ENCODE measurements at places on chromosomes 16 and 17.

DNA sequence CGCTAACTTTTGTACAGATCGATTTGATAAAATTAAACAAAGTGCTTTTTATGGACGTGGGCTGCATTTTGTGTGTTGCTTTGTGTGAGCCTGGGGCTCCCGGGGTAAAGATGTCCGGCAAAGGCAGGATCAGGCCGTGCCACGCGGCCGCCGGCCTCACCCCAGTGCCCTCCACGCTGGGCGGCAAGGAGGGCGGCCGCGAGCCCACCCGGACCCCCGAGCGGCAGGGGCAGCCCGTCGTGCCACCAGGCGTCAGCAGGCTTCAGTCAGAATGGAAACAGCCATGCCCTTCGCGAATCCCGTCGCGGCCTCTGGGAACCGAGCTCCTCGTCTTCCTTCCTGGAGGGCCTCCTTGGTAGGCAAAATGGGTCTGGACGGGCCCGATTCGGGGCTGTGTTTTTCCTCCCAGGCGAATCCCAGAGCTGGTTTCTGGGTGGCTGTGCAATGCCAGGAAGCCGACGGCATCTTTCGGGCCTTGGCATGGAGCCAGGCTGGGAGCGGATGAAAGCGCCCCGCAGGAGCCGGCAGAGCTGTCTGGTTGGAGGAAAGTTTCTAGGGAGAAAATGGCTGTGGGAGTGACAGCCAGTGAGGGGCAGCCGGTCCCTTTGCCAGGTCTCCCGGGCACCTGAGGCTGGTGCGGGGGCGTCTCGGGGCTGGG, 5.5 kb downstream of the SOX8 start:
- DNase-seq = no peak

DNA sequence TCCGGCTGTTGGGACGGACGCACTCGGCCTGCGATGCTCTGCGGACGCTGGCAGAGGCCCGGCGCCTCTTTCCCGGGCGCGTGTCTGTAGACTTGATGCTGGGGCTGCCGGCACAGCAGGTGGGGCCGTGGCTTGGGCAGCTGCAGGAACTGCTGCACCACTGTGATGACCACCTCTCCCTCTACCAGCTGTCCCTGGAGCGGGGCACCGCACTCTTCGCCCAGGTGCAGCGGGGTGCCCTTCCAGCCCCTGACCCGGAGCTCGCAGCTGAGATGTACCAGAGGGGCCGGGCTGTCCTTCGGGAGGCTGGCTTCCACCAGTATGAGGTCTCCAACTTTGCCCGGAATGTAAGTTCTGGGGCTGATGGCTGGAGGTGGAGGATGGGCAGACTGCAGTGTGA, 3.5 kb downstream of the RSAD1 start:
- DNase-seq = no peak

- no peak for DNase-seq
Measured at GRCh38 chr17:1241929-1242328, 28.3 kb upstream of the BHLHA9 start.

- no peak for DNase-seq
Measured at GRCh38 chr17:16438173-16438556, 22.8 kb downstream of the TRPV2 start.

- no peak for DNase-seq
Measured at GRCh38 chr17:79019632-79020584, 4.1 kb upstream of the C1QTNF1 start.

- DNase-seq = no peak
Measured at GRCh38 chr16:49499869-49500610, 126.4 kb downstream of the C16orf78 start.

DNA sequence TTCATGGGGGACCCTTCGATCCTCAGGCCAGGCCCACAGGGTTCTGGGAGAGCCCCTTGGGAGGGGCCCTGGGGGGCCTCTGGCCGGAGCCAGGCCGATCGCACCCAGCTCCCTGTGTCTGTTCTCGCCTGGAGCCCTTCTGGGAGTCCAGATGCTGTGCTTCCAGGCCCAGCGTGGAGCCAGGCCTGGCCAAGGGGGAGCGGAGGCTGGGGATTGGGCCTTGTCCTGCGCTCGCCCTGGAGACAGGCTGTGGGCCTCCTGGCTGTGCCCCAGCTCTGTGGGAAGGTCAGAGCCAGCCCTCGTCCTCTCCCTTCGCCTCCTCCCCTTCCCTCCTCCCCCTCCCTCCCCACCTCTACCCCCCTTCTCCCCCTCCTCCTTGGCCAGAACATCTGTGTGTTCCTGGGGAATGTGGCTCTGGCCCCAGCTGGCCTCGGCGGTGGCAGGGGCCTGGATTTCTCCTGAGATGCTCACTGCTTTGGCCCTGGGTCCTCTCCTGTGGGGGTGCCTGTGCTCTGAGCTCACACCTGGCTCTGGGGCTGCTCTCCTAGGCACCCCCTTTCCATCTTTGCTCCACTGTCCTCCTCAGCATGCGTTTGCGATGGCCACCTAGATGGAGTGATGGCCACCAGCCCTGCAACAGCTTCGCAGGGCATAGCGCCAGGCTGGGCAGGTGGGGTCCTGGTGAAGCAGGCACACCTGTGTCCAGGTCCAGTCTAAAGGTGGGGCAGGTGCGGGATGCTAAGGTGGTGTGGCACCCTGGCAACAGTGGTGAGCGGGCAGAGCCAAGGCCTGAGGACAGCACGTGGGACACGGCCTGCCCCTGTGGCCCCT, 90.6 kb upstream of the CIBAR2 start:
- no peak for DNase-seq

- no peak for DNase-seq
Measured at GRCh38 chr17:69213059-69213813, 15.4 kb downstream of the ABCA10 start.

DNA sequence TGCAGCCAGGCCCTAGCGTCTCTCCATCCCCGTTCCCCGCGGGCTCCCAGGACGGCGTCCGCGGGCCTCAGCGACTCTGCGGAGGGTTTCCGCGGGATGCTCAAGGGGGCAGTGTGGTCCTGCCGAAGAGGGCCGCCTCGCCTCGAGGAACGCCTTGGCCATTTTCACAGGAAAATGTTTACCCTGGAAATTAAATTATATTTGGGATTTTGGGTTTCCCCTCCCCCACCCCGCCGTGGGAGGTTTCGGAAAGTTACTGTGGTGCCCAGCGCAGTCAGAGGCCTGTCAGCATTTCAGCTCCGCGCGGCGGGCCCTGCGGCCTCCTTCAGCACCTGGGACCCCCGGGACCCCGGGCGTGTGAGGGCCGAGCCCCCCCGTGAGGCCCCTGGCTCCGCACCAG, 94.5 kb downstream of the PCTP start:
- peak; percentile 63 for DNase-seq

GRCh38 chr16:3542601-3543373, 34.4 kb downstream of the NLRC3 start:
- DNase-seq = no peak

- DNase-seq = no peak
Measured at GRCh38 chr16:17374668-17375255, 96.0 kb downstream of the XYLT1 start.

GRCh38 chr16:10521681-10522274, 58.6 kb downstream of the EMP2 start:
- peak; percentile 54 for DNase-seq

- peak; percentile 1 for DNase-seq
Measured at GRCh38 chr16:47110939-47111338, 32.8 kb downstream of the NETO2 start.

DNA sequence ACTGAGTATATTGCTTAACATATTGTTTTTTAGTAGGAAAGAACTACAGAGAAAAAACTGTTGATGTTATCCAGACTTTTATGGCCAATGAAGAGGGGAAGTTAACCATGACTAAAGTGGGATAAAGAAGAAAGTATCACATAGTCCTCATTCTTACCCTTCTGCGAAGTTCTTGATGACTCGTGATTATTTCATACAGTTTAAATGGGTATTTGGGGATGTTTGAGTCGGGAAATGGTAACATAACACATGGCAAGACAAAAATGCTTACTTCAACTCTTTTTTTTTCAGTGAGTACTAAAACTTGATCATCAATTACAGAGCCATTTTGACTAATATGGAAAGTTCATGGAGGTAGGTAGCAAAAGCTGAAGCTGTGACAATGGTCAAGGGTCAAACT, 4.9 kb downstream of the POLG2 start:
- DNase-seq = no peak

GRCh38 chr16:8905168-8905762, 23.1 kb downstream of the LITAFD start:
- DNase-seq = peak; percentile 39

DNA sequence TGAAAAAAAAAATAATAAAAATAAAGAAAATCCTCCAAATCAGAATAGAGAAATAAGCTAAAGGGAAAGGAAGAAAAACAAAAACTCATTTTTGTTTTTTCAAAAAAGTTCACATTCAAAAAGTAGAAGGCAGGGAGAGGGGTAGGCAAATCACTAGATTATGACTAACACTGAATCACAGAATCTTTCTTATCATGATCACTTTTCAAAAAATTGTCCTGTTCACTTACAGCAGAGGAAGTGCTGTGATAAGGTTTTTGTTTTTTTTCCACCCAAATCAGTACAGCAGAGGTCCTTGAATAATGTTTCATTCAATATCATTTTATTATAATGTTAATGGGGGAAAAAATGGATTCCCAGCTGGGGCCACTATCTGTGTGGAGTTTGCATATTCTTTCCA, 106.4 kb downstream of the CA4 start:
- DNase-seq = no peak

GRCh38 chr17:32689348-32689747, 187.6 kb downstream of the MYO1D start:
- DNase-seq = no peak

DNA sequence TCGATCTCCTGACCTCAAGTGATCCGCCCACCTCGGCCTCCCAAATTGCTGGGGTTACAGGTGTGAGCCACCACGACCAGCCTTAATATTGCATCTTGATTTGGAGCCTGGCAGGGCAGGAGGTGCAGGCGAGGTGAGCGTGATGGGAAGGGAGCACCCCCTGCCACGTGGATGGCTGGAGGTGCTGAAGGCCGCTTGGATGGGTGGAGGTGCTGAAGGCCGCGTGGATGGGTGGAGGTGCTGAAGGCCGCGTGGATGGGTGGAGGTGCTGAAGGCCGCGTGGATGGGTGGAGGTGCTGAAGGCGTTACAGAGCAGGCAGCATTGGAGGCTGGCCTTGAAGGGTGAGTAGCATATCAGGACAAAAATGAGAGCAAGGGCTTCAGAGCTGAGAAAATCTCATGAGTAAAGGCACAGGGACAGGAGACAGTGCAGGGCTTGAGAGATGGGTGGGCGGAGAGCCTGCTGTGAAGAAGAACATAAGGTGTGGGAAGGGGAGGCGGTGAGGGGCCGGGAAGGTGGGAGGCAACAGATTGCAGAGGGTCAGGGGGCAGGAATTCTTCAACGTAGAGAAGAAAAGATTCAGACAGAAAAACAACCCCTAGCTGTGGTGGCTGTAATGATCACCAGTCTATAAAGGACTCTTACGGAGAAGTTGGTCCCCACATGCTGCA, 101.7 kb upstream of the SEC14L1 start:
- no peak for DNase-seq

- no peak for DNase-seq
Measured at GRCh38 chr17:71870546-71870862, 250.3 kb upstream of the SOX9 start.

GRCh38 chr16:11170696-11171447, 85.1 kb downstream of the SOCS1 start:
- no peak for DNase-seq

DNA sequence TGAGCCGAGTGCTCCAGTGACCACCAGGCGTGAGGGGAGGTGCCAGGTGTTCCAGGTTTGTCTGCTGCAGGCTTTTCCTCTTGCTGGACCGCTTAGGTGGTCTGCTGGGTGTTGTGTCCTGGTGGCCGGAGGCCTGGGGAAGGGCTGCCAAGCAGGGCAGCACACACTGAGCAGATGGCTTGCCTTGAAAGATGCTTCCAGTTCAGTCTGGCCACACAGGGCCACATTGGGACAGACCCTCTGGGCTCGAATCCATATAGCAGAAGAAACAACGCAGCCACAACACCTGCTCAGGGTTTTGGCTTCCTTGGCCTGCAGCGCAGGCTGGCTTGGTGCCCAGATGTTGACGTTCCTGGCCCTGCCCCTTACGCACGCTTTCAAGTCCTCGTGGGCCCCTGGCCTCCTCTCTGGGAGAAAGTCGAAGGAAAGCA, 24.8 kb downstream of the GINS2 start:
- DNase-seq = no peak

GRCh38 chr16:83301971-83302370, 505.8 kb upstream of the HSBP1 start:
- DNase-seq = no peak

- DNase-seq = no peak
Measured at GRCh38 chr16:7423434-7424044, 90.9 kb downstream of the RBFOX1 start.

DNA sequence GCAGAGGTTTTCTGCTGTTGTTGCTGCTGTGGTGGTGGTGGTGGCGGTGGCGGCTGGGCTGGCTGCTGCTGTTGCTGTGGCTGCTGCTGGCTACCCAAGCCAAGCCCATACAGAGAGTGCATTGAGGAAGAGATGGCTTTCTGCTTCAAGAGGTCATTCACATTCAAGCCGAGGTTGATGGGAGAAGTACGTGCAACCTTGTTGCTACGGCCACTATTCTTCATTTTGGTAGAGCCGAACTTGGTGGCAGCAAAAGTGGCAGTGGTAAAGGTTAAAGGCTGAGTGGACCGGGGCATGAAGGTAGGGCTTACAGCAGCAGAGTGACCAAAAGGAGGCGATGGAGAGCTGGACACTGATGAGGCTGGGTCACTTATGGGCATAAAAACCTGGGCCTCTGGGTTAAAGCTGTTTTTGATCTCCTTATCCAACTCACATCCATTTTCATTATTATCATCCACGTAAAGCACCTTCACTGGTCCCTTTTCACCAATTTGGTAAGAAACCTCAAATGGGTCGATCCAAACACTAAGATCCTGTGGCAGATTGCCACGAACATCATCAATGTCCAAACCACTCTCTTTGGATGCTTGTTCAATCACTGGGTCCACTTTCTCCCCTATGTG, 2.8 kb downstream of the TOB1 start:
- no peak for DNase-seq

- no peak for DNase-seq
Measured at GRCh38 chr17:68565661-68566441, 35.3 kb downstream of the FAM20A start.

DNA sequence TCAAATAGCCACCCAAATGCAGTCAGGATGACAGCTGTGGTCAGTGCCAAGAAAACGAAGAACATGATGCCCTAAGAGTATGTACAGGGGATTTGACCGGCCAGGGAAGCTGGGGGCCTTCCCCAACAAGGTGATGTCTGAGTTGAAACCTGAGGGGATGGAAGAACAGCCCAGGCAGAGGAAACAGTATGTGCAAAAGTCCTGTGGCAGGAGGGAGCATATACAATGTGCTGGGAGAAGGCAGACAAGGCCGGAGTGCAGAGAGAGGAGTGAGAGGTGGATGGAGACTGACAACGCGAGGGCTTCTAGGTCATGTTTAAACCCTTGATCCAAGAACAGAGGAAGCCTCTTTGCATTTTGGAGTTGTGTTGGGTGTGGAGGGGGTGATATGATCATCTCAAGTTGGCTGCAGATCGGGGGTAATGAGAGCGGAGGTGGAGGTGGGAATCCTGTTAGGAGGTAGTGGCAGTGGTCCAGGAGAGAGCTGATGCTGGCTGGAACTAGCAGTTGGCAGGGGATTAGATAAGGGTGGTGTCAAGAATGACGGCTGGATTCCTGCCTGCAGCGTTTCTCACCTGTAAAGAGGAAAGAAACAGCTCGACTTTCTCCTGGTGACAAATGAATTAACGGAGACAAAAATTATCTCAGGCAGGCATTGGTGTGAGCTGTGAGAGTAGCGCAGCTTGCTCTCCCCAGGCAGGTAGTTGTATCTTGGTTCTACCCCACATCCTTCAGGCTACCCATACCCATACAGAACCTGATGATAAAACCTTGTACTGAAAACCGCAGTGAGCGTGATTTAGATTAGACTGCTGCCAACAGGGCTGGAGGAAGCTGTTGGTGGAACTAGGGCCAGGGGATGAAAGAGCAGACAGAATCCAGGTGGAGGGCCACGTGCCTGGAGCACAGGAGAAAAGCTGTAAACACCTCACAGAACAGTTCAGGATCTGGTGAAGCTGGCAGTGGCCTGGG, 37.2 kb upstream of the NGFR start:
- DNase-seq = no peak
